Uterine smooth muscle cell (primary cell): ENCODE measurements at places on chromosomes 12 and 14. TPM values are rescaled to one million over a fixed set of nuclear protein-coding genes. Genes with fewer than 3 reads are reported as not detected.

The RTL1 gene
- under 0.01 TPM in 2 replicates for total RNA-seq

The COCH gene
- total RNA-seq = 0.37 and 1.00 TPM in 2 replicates

The PHETA1 gene
- total RNA-seq = 7.7 and 9.0 TPM in 2 replicates

The ETFBKMT gene
- total RNA-seq = 3.3 and 5.9 TPM in 2 replicates

The CLEC4A gene
- total RNA-seq = 0.33 and 0.50 TPM in 2 replicates

The KRT83 gene
- not detected in 2 replicates for total RNA-seq

The NR1H4 gene
- total RNA-seq = not detected in 2 replicates

The SDR9C7 gene
- total RNA-seq = not detected in 2 replicates

The CD163 gene
- not detected in 2 replicates for total RNA-seq

The RNU4-1 gene
- total RNA-seq = under 0.01 and 1,458 TPM in 2 replicates

The MIPOL1 gene
- 17.1 and 19.9 TPM in 2 replicates for total RNA-seq

The TRPV4 gene
- 0.66 and 2.2 TPM in 2 replicates for total RNA-seq

The SIX1 gene
- 0.12 and 0.33 TPM in 2 replicates for total RNA-seq
